ENCODE measurements at places on chromosomes 3 and 15. TPM values are rescaled to one million over a fixed set of nuclear protein-coding genes. Genes with fewer than 3 reads are reported as not detected.
A peak's percentile ranks its signal among the peaks of the same experiment; 100 is the strongest.

The CLDN18 gene
- total RNA-seq: not detected

The TRIM42 gene
- total RNA-seq: not detected

The THSD4 gene
- 0.35 TPM for total RNA-seq

GRCh38 chr3:4894891-4895530 is 84.2 kb upstream of the BHLHE40 start:
- no peak overlapping the region for H3K27ac ChIP-seq
- no peaks in the 10 kb centered on the region for H3K27me3 ChIP-seq
- H3K36me3 ChIP-seq: no peaks in the 10 kb centered on the region
- H3K4me3 ChIP-seq: no peak overlapping the region
- no peaks in the 10 kb centered on the region for H3K4me1 ChIP-seq

GRCh38 chr3:159123877-159124276 is 322.0 kb downstream of the MFSD1 start:
- no peak overlapping the region for H3K27ac ChIP-seq
- H3K4me1 ChIP-seq: peaks cover 4% of the 10 kb centered on the region
- H3K36me3 ChIP-seq: no peaks in the 10 kb centered on the region
- no peaks in the 10 kb centered on the region for H3K27me3 ChIP-seq
- no peak for DNase-seq

- H3K27me3 ChIP-seq: no peaks in the 10 kb centered on the region
- DNase-seq: no peak
- H3K4me1 ChIP-seq: no peaks in the 10 kb centered on the region
- no peak overlapping the region for H3K4me3 ChIP-seq
- H3K36me3 ChIP-seq: no peaks in the 10 kb centered on the region
These were observed 127.1 kb upstream of the RBMS3 start for GRCh38 chr3:29153811-29154210.

DNA sequence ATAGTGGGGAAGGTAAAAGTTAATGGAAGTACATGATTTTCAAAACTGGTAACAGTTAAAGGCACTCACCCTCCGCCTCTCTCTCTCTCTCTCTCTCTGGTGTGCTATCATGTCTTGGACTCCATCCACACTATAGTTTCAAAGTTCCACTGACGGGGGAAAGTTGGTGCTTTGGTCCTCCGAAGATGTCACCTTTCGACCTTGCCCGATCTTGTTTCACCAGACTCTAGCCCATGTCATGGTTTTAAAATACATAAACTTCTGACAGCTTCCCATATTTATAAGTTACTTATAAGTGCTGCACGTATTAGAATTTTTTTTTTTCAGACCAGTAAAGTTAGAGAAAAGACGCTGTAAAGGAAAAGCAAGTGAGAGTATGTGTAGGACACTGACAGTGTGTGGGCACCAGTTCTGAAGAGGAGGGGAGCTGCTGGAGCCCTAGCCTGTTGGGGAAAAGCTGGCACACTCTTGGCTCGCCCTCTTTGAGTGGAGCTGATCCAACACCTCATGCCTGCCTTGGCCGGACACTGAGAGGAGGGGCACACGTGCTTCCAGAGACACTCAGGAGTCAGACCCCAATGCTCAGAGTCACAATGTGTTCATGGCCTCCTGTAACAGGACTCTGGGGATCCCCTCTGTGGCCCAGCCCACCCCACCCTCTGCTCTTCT is 200.5 kb upstream of the TPM1 start:
- DNase-seq: no peak
- no peaks in the 10 kb centered on the region for H3K27me3 ChIP-seq
- H3K4me3 ChIP-seq: no peak overlapping the region
- H3K4me1 ChIP-seq: peaks cover 14% of the 10 kb centered on the region
- H3K36me3 ChIP-seq: no peaks in the 10 kb centered on the region

- H3K36me3 ChIP-seq: no peaks in the 10 kb centered on the region
- H3K27me3 ChIP-seq: no peaks in the 10 kb centered on the region
- DNase-seq: no peak
- peaks cover 45% of the 10 kb centered on the region for H3K4me1 ChIP-seq
These were observed 461 bp downstream of the COPB2 start for GRCh38 chr3:139388821-139389551.

GRCh38 chr3:141114816-141115460 is 63.8 kb downstream of the SPSB4 start:
- peak overlapping the region; percentile 57 for H3K27ac ChIP-seq
- DNase-seq: no peak
- H3K4me3 ChIP-seq: no peak overlapping the region
- H3K4me1 ChIP-seq: no peaks in the 10 kb centered on the region
- H3K27me3 ChIP-seq: no peaks in the 10 kb centered on the region
- no peaks in the 10 kb centered on the region for H3K36me3 ChIP-seq
